ENCODE measurements at places on chromosomes 12 and 14.

GRCh38 chr12:13981990-13982389, 588 bp upstream of the GRIN2B start:
- DNase-seq, result peak; percentile 81

DNA sequence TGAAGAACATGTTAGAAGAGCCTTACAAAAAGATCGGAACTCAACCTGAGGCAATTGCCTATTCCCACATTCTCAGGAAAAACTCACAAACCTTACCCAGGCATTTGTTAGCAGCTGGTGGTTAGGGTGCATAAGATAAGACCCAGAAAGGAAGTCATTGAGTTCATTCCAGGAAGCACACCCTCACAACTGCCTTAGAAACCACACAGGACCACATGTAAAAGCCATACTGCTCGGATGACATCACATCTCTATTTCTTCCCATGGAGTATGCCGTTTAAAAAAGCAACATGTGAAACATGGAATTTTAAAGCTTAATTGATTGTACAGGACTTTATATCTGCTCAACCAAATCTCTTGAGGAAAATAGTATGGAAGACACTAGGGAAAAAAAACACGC, 411.2 kb downstream of the DAD1 start:
- no peak for DNase-seq

DNA sequence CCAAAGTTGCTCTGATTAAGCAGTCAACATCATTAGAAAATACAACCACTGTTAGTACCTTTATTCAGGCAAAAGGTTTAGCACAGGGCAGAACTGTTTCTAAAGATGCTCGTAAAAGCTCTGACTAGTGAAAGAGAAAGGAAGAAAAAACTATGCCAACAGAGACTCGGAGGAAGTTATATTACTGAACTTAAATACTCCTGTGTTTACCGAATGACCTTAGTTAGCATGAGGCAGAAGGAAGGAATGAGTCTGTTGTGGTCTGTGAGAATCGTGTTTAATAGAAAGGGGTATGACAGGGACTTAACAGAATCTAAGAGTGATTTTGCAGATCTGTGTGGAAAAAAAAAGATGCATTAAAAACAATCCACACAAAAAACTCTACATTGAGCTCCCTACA, 84.1 kb upstream of the OVCH1 start:
- no peak for DNase-seq

DNA sequence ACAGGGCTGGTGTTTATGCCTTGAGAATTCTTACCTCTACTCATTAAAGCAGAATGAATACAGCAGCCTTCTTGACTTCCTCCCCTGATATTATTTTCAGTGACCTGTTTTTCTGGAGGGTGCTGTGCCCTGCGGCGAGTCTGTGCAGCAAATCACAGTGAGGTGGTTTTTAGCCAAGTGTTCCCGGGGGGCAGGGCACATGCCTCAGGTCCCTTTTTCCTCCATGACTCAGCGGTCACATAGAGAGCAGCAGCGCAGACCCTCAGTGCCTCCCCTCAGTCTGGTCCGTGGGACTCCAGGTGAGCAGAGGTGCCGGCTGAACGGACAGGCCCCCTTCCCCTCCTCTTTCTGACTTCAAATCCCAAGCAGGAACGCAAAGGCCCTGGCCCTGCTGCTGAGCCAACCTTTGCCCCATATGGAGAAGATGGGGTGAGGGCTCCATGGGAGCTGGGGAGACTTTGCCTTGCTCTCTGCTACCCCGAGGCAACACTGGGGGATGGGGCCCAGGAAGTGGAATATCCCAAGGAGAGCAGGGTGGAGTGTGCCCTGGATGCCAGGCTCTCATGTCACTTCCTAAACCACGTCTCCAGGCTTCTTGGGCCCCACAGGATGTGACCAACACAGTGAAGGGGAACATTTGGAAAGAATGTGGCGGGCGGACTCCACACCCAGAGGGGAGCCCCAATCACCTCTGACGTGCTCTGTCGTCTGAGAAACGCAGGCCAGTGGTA, 90.0 kb downstream of the DHRS2 start:
- no peak for DNase-seq

DNA sequence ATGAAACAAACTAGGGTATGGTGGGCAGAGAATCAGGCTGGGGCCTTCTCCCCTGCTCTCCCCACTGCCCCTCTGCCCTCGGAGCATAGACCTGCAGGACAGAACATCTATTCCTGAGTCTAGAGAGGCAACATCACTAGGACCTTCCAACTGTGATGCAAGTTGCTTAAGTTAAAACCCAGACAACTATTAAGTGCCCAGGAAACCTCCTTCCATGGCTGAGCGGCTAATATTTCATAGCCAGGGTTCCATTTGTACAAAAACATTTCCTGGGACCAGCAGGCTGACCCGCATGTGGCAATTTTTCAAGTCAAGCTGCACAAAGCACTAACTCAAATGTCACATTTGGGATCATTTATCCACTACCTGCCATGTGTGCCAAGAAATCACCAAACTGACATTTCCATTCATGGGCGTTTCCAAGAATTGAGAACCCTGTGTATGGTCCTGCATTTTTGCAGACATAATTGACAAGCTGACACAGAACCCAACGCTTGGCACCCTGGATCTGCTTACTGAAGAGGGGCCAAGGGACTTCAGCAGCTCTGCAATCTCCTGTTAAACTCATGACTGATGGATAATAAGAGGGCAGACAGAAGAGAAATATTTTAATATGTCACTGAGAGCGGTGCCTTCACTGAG, 32.7 kb downstream of the NT5DC3 start:
- DNase-seq, result no peak

GRCh38 chr12:3552726-3553045, 61.7 kb downstream of the PRMT8 start:
- no peak for DNase-seq

- no peak for DNase-seq
Measured at GRCh38 chr12:7005311-7005710, 13.0 kb downstream of the LPCAT3 start.

DNA sequence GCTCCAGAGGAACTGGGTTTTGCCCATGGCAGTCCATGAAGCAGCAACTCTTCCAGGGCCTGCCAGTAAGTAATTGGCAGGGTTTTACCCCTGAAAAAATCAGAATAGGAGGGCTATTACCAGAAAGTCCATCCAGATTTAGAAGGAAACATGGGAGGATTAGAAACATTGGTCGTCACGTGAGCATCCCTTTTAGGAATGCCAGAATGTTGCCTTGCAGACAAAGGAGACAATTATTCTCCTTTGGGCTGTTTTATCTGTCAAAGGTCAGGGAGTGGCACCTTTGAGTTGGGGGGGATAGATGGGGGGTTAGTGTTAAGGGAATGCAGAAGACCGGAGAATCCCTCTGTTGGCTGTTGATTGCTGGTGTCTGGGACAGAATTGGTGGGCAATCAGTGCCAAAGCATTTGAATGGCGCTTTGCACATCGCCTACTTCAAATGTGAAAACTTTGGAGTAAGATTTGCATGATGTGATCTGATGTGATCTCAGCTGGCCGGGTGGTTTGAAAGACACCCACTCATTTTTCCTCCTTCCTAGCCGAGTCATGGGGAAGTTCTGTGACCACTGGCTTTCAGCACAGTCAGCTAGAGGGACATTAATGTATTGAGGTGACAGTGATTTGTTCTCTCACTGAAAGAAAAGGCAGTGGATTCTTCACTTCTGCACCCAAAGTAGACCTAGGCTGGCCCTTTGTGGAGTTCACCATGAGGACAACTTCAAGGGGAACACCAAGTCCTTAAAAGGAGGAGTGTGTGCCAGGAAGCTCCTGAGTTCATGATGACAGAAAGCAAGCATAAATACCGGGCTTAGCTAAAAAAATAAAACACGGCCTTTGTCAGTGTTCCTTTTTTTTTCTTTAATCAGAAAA, 31.4 kb downstream of the FLVCR2 start:
- no peak for DNase-seq

DNA sequence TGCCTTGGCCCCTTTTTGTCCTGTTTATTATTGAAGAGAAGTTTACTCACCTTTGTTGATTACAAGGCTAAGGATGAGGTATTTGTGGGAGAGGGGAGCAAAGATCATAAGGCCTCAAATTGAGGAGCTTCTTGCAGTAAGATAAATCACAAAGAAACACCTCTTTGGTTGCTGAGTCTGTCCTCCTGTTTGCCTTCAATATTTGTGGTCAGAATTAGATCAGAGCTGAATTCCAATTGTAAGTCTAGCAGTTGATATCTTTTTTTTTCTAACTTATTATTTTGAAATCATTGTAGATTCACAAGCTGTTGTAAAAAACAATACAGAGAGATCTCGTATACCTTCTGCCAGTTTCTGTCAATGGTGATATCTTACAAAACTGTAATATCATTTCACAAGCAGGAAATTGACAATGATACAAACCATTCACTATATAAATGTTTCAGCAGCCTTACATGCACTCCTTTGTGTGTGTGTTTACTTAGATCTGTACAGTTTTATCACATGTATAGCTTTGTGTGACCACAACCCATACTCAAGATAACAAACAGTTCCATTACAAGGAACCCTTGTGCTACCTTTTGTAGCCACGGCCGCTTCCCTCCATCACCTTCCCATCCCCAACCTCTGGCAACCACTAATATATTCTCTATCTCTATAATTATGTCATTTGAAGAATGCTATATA, 97.4 kb downstream of the KICS2 start:
- no peak for DNase-seq

GRCh38 chr12:105451211-105451610, 120.7 kb downstream of the C12orf75 start:
- no peak for DNase-seq

- no peak for DNase-seq
Measured at GRCh38 chr12:122024132-122024785, 2.6 kb downstream of the BCL7A start.

Measured in retina (tissue), 1 donor.